ENCODE measurements at places on chromosomes 2 and 18.
A peak's percentile ranks its signal among the peaks of the same experiment; 100 is the strongest.

GRCh38 chr2:56709181-56709580, 525.4 kb downstream of the CCDC85A start:
- DNase-seq: no peak

DNA sequence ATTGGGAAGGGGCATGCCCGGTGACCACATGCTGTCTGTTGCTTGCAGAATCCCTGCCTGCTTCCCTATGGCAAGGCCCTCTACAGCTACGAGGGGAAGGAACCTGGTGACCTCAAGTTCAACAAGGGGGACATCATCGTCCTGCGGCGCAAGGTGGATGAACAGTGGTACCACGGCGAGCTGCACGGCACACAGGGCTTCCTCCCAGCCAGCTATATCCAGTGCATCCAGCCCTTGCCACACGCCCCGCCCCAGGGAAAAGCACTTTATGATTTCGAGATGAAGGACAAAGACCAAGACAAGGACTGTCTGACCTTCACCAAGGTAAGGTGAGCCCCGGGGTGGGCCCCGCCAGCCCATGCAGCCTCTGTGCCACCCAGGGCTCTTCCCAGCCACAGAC, 218.6 kb downstream of the SH3RF3 start:
- no peak for DNase-seq

GRCh38 chr18:49682173-49682802, 120.4 kb downstream of the LIPG start:
- DNase-seq: no peak

- no peak for DNase-seq
These were observed 60.7 kb downstream of the TNS1 start for GRCh38 chr2:217941886-217942728.

DNA sequence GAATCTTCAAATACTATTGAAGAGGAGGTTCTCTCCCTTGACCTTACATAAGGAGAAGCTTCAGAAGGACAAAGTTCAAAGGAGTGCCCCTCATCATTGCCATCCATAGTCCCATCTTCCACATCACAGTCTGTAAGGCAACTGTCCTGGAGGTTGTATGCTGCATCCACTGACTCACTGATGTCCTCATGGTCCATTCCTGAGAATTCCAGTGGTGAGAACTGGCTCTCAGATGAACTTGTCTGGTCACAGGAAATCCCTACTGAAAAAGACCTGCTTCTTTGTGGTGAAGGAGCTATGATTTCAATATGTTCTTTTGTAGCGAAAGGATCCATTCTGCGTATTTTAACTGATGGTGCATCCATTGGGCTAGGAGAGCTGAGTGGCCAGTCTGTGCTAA, 52.2 kb downstream of the EIF2AK3 start:
- DNase-seq: no peak

- DNase-seq: no peak
These were observed 562.8 kb downstream of the TNS1 start for GRCh38 chr2:217440000-217440399.

- DNase-seq: no peak
These were observed 146.5 kb upstream of the MMADHC start for GRCh38 chr2:149733936-149734685.

- no peak for DNase-seq
These were observed 188.5 kb upstream of the CDH2 start for GRCh38 chr18:28365411-28365831.

- no peak for DNase-seq
These were observed 62.8 kb upstream of the TSPYL6 start for GRCh38 chr2:54318821-54319220.

DNA sequence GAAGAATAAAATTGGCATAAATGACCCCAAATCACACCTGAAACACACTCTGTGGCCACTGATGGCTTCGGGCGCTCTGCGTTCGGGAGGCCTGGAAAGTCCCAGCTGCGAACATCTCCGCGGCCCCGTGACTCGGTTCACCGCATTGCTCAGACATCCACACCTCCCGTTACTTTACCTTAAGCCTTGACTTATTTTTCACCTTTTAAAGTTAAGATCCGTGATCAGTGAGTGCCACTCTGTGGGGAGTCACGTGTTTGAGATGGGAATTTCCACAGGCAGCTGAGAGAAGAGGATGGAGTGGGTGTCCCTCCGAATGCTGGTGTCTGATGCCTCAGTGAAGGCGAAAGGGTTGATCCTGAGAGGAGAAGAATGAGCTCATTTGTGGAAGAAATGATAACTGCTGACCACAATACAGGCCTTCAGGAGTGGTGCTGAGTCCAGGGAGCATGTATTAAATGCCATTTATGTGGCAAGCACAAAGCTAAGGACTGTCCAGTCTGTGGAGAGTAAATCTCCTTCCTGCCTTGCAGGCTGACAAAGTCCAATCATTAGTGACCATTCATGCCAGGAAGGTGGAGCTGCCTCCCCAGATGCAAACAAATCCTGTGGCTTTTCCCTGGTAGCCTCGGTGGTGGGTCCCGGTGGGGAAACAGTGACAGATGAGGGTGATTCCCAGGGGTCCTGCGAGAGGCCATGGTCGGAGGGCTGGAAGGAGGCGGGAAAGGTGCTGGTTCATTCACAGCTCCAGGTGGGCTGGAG, 168.8 kb downstream of the RTP5 start:
- no peak for DNase-seq

- no peak for DNase-seq
These were observed 61.4 kb downstream of the FAM161A start for GRCh38 chr2:61792355-61792890.

GRCh38 chr2:134882773-134883172, 35.8 kb upstream of the CCNT2 start:
- no peak for DNase-seq

GRCh38 chr18:23721696-23722480, 32.6 kb downstream of the LAMA3 start:
- DNase-seq: no peak

GRCh38 chr2:133287709-133288108, 280.6 kb downstream of the NCKAP5 start:
- no peak for DNase-seq

- DNase-seq: no peak
These were observed 882.9 kb upstream of the ZEB2 start for GRCh38 chr2:145402706-145403277.

GRCh38 chr2:104431701-104432121, 422.2 kb upstream of the POU3F3 start:
- DNase-seq: no peak

GRCh38 chr2:178241844-178242551, 47.7 kb downstream of the OSBPL6 start:
- DNase-seq: no peak

- DNase-seq: no peak
These were observed 33.2 kb downstream of the ANKRD29 start for GRCh38 chr18:23629444-23629946.

DNA sequence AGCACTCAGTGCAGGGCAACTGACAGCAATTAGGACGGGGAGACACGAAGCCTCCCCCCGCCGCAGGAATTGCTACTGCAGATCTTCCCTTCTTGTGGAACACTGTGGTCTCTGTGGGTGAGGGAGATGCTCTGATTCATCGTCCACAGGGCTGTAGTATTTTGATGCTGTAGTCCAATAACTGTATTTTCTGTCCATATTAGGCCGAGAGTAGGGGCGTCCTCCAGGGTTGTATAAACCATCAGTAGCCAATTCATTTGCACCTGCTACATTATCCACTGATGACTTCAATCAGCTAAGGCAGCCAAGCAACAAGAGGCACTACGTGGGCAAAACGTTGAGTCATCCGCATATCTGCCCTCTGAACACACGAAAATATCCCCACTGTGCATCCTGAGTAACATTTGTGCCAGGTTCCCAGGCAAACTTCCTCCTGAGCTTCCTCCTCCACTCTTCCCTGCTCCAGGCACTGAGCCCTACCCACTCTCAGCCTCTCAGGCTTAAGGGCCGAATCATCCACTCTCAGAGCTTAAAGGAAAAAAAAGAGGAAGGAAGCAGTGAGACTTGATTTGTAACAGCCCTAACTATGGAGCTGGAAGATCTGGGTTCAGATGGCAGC, 62.1 kb downstream of the LBH start:
- no peak for DNase-seq

GRCh38 chr2:67256892-67257291, 140.2 kb upstream of the ETAA1 start:
- DNase-seq: no peak

DNA sequence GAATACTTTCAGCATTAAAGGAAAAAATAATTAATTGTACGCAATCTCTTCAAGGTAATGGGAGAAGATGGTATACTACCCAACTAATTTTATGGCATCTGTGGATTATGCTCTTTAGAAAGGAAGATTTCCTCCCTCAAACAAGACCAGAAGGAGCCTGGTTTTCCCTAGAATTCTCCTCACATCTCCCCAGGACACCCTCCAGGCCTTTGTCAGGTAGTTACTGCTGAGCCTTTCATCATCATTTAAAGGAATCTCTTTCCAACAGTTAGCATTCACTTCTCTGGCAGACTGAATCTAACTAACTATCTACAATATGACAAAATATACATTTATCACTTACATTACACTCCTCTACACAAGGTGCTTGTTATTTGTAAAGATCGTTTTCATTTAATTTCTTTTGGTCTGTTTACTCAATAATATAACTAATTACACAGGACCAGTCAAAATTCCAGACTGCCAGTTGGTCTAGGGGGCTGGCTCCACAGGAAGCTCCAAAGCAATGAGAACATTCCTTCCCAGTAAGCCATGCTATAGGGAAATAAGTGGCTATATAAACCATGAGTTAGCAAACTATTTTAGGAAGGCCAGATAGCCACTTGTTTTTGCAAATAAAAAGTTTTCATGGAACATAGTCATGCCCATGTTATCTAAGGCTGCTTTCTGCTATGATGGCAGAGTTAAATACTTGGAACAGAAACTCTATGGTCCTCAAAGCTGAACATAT, 19.1 kb downstream of the ZNF24 start:
- DNase-seq: no peak

GRCh38 chr2:11597538-11598225, 63.8 kb downstream of the GREB1 start:
- DNase-seq: no peak

- no peak for DNase-seq
These were observed 72.9 kb downstream of the CIB4 start for GRCh38 chr2:26568076-26568890.

GRCh38 chr2:98412751-98413458, 31.8 kb upstream of the INPP4A start:
- peak; percentile 54 for DNase-seq

- DNase-seq: no peak
These were observed 5.9 kb downstream of the SCYGR3 start for GRCh38 chr2:227608561-227609338.

DNA sequence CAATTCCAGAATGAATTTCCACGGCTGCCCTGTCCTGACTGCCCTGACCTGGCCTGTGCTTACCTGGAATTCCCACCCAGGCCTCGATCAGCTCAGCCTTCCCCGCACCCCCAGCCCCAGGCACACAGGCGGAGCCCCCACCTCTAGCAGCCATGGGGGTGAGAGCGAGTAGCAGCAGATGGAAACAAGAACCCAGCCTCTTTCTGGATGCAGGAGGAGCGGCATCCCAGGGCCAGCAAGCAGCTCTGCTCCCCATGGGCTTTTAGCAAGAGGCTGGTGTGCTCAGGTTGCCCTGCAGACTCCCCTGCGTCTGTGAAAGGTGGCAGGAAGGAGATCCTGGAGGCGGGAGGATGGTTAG, 101.8 kb downstream of the TPO start:
- DNase-seq: no peak

GRCh38 chr18:62037012-62037742, 144.4 kb upstream of the RNF152 start:
- DNase-seq: no peak

DNA sequence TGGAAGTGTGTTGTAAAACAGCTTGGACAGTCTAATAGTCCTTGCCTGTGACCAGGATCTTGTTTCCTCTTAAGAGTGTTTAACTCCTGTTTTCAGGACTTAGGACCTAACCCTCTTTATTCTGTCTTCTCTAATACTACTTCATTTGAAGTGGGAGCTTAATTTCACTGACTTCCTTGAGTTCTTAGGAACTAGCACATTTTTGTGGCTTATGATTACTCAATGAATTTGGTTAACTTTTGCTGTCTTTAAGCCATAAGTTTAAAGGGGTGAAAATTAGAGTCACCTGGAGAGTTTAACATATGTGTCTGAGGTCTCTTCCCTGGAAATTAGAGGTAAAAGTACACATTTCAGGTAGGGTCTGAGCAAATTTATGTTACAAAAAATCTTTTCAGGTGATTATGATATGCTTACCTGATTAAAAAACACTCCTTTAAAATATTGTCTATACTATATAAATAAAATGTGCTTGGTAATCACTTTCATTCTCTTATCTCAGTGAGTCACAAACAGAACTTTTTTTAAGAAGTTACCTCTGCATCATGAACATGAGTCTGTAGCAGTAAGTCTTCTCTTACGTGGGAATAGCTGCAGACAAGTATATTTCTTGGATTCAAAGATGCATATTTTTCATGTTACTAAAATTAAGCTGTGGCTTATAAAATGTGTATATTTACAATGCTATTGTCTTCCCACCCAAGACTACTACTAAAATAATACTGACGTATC, 52.7 kb downstream of the ATP9B start:
- DNase-seq: no peak

GRCh38 chr2:116489944-116490343, 1324.5 kb upstream of the DDX18 start:
- DNase-seq: no peak

GRCh38 chr2:85852937-85853498, 35.8 kb downstream of the ST3GAL5 start:
- DNase-seq: peak; percentile 93

DNA sequence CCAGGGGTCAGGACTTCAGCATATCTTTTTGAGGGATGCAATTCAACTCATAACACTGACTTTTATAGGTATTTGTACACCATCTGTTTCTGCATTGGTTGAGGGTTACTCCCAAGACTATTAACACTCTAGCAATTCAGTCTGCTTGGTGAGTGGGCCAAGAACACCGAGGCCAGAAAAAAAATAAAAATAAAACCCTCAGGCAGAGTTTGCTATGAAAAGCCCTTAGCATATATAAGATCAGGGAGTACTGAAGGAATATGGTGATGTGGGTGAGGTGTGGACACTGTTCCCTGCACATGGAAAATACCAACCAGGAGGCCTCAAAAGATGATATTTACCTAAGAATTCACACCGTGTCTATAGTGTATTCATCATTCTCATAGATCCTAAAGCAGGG, 383.2 kb upstream of the UBE2E3 start:
- DNase-seq: no peak

- DNase-seq: no peak
These were observed 249.3 kb upstream of the MEIS1 start for GRCh38 chr2:66185497-66186054.

GRCh38 chr2:121469356-121469755, 61.3 kb upstream of the RNU4ATAC start:
- DNase-seq: no peak

- DNase-seq: no peak
These were observed 417.1 kb downstream of the RAD51AP2 start for GRCh38 chr2:17101091-17101490.

DNA sequence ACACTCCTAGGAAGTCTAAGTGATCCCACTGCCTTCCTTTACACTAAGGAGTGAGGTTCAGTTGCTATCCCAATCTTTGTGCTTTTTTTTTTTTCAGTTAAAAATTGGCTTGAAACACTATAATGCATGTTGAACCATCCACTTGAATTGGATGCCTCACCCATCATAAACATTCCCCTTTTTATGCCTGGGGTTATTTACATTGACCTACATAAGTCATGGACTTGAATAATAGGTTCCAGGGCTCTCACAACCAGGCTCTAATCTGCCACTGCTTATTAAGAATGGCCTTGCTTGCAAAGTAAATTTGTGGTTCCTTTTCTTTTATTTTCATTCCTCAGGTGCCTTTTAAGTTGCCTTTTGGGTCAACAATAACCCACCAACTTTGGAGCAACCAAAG, 236.1 kb upstream of the MEIS1 start:
- DNase-seq: no peak

GRCh38 chr18:54388203-54389142, 30.8 kb downstream of the C18orf54 start:
- no peak for DNase-seq

GRCh38 chr2:216967889-216968288, 108.0 kb upstream of the TNP1 start:
- DNase-seq: no peak

Data from CD8-positive, alpha-beta T cell (primary cell).